Activated effector memory CD4-positive, alpha-beta T cell treated with Interleukin-2 at 50 U/mL for 16 hours (primary cell): ENCODE measurements at places on chromosomes 1 and 21.

- peak; percentile 50 for DNase-seq
These were observed 2.0 kb upstream of the NID1 start for GRCh38 chr1:236066828-236067386.

DNA sequence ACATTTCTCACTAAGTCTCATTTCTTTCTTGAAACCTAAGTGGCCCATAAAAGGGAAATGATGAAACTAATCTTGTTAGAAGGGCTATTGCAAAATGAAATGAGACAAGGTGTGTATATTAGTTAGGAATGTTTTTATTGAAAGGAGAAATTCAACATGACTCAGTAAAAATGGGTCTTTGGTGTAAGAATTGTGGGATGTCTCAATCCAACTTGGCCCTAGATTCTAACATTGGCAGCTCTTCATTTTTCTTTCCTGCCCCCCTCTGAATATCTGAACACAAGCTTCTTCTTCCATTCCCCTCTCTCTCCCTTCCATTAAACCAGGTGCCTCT lies 26.8 kb upstream of the TARBP1 start:
- no peak for DNase-seq

DNA sequence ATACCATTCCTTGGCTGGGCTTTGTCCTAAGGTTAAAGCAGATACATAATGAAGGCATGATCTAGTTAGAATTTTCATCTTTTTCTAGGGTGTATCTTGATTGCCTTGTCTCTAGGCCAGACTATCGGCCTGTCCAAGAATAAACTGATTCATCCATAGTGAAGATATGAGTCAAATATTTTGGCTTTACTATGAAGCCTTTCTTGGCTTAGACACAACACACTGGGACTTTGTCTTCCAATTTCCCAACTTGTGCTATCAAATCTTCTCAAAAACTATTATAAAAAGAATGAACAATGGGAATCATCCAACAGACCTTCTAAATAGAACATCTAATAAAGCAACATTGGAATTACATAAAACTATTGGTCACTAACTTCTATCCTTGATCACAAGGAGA lies 64.8 kb downstream of the WARS2 start:
- DNase-seq = no peak

DNA sequence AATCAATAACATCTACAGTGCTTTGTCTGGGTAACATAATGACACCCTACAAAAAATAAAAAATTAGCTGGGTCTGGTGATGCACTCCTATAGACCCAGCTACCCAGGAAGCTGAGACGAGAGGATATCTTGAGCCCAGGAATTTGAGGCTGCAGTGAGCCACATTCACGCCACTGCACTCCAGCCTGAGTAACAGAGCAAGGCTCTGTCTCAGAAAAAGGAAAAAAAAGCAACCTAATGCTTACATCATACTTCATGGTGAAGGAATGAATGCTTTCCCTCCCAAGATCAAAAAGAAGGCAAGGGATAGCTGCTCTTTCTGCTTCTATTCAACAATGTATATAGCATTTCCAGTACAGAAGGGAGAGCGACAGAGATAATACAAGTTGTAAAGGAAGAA lies 24.2 kb upstream of the CTTNBP2NL start:
- no peak for DNase-seq

GRCh38 chr1:91732291-91733107 lies 153.5 kb downstream of the TGFBR3 start:
- no peak for DNase-seq

GRCh38 chr1:233113009-233113879 lies 162.8 kb downstream of the NTPCR start:
- no peak for DNase-seq

- no peak for DNase-seq
These were observed 44.5 kb downstream of the KIAA0040 start for GRCh38 chr1:175148068-175148467.

DNA sequence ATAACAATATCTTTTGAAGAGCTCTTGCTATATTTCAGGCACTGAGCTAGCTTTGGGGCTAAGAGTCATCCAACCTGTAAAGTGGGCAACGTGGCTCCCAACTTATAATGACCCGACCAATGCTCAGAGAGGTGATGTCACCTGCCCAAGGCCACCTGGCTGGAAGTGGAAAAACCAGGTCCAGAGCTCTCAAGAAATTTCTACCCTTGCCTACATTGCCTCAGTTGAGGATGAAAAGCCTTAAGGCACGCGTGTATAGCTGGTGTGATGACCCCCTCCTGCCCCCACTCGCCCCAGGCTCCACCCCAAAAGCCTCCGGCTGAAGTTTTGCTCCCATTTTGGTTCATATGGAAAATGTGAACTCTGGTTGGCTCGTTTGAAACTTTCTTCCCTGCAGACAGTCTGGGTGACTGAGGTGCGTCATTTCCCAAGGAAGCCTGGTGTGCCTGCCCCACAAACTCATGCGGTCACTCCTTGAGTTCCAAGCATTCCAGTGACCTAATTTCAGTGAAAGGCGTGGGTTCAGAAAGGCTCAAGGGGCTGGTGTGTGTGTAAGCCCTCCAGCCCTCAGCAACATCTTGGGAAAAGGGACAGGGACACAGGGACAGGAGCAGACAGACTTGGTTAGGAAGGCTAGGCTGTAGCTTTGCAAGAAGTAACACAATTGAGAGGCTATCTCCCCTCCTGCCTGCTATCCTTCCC lies 20.5 kb downstream of the HTR1D start:
- DNase-seq = no peak

GRCh38 chr1:102901996-102902395 lies 206.3 kb downstream of the COL11A1 start:
- no peak for DNase-seq

DNA sequence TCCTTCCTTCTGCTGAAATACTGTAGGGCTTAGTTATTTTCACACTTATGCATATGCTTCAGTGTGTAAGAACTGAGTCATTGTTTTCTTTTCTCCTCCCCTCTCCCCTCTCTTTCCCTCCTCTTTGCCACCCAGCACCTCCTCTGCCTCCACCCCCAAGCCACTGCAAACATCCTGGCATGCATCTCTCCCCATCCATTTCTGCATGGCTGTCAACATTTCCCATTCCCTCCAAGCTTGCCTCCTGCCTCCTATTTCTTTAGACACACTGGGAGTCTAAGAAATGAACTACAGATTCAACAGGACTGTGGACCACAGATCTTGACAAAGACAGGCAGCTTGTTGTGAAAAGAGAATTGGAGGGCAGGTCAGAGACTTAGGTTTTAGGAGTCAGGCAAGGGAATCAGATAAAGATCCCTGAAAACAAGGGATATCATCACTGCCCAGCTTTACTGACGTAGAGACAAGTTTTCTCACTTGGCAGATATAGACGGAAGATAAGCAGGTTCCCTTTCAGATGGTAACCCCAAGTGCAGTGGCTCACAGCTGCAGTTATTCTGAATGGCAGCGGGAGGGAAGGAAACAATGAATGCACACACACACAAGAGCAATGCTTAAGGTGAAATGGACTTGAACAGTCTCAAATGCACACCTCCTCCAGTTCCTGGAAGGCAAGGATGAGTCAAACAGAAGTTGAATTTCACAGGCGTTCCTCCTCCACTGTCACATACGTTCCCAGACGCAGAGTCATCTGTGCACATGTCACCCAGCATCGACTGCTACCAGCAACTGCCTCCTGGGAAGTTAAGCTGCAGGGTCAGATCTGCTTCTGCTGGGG lies 56.1 kb downstream of the HIVEP3 start:
- no peak for DNase-seq

DNA sequence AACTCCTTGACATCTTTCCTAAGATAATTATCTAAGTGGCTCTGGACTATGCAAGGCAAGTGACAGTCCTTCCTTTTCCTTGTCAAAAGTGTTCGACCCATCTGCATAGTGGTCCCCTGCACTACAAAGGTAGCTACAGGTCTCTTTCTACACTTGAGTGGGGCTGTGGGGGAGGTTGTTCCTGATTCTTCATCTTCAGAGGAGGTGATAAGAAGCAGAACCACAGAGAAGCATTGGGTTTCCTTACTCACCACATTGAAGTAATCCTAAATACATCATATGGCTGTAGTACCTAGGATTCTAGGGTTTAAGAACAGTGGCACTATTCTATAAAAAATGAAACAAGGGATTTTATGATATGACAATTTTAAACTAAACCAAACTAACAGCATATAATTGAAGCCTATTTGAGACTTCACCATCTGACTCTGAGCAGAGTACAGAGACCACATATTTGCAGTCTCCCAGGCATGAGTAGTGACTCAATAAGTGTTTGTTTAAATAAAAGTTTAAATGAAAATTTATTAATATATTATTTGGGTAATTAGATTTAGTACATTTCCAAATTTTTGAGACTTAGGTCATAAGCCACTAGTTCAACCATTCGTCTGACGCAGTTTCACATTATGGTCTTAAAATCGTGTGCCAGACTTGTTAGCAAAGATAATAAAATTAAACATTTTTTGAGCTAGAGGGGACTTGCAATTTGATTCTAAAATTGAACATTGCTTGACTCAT lies 54.9 kb upstream of the NEK7 start:
- no peak for DNase-seq

DNA sequence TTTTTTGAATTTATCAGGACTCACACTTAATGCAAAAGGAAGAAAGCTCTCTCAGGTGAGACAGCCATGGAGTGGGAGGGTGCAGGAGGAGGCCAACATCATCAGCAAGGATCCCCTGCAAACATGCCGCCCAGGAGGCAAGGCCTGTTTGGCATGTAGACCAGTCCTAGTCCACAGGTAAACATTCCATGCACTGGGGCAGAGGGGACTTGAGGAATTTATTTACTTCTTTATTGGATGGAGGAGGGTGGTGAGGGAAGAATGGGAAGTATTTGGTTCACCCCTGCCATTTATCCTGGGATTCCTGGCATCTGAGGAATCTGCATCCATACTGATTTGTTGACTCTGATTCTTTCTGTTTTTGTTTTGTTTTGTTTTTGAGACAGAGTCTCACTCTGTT lies 1.5 kb upstream of the UQCRHL start:
- DNase-seq = no peak

GRCh38 chr1:2623571-2624337 lies 9.1 kb downstream of the MMEL1 start:
- DNase-seq = no peak

GRCh38 chr1:30159015-30159414 lies 564.4 kb downstream of the MATN1 start:
- no peak for DNase-seq

DNA sequence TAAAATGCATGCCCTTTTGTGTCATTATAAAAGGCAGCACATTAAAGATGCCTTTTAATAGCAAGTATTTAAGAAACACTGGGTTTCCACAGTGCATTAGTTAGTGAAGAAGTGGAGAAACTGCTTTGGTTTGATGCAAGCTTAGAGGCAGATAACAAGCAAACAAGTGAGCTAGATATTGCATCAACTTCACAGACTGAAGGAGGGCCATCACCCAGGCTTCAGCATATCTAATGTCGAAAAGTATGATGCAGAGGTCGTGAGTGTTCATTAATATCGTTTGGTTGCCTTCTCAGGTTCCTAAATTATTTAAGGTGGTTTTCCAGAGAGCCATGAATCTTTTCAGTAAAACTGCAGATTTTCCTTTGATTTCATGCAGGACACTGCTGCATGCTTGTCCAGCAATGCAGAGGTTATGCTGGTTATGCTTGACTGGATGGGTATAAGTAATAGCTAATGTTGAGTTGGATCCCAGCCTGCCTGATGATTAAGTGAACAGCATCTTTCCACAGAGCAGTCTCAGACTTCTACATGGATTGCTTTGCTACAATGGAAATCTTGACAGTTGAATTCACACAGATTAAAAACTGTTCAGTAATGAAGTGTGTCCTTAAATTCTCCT lies 69.7 kb upstream of the IPO9 start:
- no peak for DNase-seq

DNA sequence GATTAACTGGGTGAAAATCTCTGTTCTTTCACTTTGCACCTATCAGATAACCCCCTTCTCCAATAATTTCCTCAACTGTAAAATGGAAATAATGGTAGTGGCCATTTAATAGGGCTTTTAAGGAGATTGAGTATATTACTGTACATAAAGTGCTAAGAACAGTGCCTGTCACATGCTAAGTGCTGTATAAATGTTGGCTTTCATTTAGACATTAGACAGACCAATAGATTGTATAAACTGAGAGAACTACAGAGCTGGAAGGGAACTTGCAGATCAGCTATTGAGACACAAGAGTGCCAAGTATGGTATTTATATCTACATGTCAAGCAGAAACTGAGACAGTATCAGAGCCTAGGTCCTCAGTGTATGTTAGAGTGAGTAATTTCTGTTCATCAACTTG lies 934.7 kb downstream of the PLA2G4A start:
- no peak for DNase-seq

- DNase-seq = no peak
These were observed 821 bp upstream of the KHDRBS1 start for GRCh38 chr1:32012709-32013385.

DNA sequence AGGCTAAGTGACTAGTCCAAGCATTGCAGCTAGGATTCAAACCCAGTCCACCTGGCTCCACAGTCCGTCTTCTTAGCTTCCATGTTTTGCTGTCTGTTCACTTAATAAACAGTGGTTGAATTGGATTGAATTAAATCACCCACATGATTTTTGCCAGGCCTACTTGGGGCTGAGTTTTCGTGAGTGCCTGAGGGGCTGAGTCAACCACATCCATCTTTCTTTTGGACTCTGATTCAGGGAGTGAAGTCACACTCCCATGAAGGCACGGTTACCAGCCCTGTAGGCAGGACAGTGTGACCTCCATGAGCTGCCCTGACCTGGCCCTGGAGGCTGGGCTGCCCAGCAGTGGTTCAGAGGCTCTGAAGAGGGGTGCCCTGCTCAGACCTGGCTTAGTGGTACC lies 123.7 kb downstream of the ACTL8 start:
- DNase-seq = no peak

DNA sequence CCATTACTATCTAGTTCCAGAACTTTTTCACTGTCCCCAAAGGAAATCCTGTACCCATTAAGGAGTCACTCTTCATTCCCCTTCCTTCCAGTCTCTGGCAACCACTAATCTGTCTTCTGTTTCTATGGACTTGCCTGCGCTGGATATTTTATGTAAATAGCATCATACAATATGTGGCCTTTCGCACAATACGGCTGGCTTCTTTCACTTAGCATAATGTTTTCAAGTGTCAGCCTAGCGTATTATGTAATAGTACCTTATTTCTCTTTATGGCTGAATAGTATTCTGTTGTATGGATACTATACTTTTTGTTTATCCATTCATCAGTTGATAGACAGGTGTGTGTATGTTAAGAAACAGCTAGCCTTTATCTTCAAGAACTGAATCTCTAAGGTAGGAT lies 14.3 kb downstream of the ATF3 start:
- no peak for DNase-seq

GRCh38 chr1:183585038-183585437 lies 5.2 kb downstream of the NCF2 start:
- no peak for DNase-seq

GRCh38 chr1:28112388-28113241 lies 24.2 kb upstream of the EYA3 start:
- DNase-seq = no peak
